ENCODE measurements at places on chromosomes 13 and 19.

DNA sequence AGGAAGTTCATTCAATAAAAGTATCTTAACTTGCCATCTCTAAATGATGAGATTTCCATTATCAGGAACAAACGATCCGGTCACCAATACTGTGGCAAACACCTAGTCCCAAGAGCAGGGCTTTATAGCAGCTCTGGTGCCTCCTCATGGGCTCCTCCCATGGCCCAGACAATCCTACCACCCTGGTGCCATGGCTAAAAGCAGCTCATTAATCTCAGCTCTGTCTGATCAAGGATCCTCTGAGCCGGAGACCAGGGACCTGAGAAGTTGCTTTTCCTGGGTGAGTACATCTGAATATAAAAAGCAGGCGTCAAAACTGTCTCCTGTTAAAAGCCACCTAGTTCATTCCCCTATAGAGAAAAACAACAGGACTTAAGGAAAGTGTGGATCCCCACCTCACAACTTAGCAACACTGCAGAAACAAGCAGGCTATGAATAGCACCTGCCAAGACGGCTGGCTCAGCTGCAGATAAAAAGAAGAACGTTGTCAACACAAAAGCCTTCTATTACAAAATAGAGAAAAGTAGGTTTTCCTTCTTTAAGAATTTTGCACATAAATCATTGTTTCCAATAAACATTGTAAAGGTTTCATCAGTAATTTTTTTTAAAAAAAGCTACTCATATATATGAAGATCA is 30.3 kb downstream of the TSHZ3 start:
- no peak for DNase-seq

DNA sequence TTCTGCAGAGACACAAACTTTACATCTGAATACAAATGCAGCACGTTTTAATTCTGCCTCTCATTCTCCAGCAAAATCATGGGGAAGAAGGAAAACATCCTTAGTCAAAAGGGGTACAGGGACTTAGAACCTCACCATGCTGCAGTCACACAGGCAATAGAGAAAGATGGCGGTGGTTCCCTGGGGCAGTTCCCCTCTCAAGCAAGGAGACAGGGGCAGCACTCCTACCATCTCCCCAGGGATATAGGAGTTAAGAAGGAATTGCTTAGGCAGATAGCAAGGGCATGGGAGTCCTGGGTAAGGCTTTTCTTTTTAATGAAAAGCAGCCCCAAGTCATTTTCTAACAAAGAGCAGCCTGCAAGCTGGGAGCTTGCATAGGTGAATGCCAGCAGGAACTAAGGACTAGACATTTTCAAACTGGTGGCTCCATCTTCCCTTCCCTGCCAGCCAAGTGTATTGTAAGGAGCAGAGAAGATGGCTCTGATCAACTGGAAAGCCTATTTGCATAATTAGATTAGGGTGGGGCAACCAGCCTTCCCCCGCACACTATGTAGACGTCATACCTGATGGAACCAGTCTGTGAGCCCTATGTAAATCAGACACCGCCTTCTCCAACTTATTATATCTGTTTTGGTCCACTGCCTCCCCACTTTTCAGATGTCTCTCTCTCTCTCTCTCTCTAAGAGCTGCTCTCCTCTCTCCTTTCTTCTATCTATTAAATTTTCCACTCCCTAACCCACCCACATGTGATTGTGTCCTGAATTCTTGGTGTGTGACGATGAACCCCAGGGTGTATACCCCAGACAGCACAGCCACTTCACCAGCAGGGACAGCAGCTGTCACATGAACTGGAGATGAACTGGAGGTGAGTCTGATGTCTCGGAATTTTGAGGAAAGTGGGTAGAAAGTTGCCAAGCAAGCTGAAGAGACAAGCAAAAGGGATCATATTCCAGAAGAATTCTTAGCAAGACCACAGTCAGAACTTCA is 514.5 kb downstream of the IRS2 start:
- DNase-seq, result peak; percentile 84

GRCh38 chr13:110018009-110018408 is 231.6 kb upstream of the IRS2 start:
- no peak for DNase-seq

- DNase-seq, result peak; percentile 83
Observed at GRCh38 chr13:110216398-110217041, 90.4 kb downstream of the COL4A1 start.

DNA sequence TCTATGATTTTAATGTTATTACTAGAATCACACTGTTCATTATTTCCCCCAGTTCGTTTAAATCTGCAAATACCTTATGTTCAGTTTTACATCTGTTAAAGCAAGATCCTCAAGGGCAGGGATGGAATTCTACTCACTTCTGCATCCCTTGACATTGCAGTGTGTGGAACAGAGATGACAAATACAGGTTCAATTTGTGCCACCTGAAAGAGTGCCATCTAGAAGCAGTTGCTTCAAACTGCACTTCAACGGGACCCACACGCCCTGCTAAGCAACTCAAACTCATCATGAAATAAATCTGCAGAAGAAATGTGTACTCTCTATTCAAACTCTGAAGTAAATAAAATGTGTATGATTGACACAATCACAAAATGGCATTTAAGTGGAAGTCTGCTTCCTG is 44.5 kb downstream of the RUBCNL start:
- DNase-seq, result no peak

DNA sequence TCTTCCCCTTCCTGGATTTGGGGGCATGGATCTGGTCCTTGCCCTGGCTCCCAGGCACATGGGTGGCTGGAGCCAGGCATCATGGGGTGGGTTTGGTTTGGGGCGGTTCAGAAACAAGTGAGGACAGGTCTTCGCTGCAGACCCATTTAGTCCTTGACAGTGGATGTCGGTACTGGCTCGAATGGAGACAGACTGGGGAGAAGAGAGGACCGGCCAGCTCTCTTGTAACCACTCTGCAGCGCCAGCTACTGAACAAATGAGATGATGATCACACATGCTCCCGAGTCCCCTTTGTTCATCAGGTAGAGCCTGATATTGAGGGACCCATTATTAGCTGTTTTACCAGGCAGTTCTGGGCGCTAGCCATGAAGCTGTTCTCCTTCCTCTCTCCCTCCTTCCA is 64.5 kb downstream of the CHST8 start:
- DNase-seq, result no peak

DNA sequence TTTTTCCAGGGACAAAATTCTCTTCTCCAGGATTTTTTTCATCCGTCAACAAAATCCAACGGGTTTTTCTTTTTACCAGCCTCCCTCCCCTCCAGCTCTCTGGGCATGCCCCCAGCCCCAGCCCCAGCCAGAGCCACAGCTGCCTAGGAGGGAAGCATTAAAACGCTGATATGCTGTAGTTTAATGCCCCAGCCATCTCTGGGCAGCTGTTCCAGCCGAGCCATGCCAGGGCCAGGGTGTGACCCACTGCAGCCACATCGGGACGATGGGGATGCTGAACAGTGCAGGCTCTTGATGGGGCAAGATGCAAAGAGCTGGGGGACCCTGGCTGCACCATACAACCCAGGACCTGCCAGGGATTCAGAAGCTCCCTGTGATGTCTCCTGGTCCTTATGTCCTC is 32.1 kb downstream of the TSHZ3 start:
- DNase-seq, result no peak

All from astrocyte of the hippocampus (primary cell).